ENCODE measurements at places on chromosomes 1 and 21.

DNA sequence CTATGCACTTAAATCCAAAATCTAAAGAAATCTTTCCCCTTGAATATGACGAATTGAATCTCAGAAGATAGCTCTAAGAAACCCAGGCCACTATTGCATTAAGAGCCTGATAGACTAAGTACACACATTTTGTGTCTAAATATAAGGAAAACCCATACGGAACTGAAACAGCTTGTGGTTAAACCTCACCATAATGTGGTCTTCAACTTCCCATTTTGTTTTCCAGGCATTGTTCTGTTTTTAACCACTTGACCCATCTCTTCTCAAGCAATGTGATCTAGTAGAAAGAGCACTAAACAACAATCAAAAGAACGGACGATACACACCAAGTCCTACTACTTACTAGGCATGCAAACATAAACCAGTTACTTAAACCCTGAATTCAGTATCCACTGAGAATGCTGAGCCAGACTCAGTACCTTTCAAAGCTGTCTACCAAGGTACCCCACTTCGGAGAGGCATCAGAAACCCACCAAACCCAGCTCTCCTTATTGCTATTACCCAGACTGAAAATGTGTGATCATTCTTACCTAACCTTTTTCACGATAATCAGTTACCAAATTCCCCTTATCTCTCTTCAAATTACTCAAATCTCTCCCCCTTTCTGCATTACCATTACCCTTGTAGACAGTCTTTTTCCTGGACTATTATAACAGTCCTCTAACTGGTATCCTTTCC, 12.8 kb downstream of the OTUD7B start:
- DNase-seq: no peak

DNA sequence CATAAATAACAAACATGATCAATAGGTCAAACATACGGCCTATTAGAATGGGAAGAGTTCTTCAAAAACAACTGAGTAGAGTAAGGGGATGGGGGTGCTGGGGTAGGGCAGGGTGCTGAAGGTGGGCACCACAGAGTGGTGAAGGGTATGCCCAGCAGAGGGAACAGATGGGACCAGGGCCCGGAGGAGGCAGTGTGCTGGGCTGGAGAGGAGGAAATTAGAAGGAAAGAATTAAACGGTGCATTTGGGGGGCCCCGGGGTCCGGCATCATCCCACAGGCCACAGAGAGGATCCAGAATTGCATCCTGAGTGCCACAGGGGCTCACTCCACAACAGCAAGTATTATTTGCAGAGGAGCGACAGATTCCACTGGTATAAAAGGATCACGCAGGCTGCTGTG, 94.5 kb downstream of the GLIS1 start:
- DNase-seq: no peak

GRCh38 chr1:13583966-13584791, 547 bp downstream of the PDPN start:
- DNase-seq: peak; percentile 29

DNA sequence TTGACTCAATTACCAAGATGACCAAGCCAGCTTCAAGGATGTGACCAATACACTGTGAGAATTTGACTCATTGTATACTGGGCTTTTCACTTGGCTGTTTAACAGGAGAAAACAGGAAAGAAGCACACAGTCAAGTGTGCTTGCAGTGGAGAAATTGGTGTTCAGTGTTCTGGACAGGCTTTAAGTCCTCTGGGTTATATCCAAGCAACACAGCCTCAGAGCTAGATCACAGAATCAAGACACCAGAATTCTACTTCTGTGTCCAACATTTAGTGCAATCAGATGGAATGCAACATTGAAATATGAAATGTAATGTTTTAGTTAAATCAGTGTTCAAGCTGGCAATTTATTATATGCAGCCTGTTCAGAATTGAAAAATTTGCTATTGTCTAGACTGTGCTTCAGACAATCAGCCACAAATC, 694.4 kb downstream of the LTN1 start:
- DNase-seq: peak; percentile 14

DNA sequence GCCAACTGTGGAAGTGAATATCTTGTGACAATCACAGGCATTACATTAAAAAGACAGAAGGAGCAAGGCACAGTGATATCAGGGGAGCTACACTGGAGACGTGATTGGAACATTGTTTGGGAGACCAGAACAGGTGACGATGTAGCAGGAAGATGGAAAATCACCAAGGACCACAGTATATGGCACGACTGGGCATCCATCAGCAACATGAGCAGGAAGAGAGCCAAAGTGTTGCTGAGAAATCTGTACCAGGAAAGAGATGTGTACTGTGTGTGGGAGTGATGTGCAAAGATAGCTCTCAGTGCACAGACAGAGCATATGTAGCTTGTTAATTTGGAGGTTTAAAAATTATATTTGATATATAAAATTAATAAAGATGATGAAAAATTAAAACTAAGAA, 790.6 kb upstream of the ADGRL2 start:
- no peak for DNase-seq

DNA sequence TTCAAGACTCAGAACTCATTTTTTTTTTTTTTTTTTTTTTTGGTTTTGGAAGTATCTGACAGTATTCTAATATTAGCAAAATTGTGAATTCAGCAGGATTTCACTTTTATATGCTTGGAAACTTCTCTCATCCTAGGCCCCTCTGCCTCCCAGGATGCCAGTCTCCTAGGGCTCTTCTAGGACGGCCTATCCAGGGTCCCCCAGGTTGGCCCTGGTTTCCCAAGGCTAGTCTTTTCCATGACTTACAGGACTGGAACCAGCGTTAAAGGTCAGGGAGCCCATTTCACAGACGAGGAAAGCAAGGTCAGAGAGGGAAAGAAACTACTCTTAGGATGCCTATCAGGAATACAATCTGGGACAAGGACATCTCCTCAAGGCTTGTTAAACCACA, 412.5 kb downstream of the PTPRU start:
- DNase-seq: no peak

DNA sequence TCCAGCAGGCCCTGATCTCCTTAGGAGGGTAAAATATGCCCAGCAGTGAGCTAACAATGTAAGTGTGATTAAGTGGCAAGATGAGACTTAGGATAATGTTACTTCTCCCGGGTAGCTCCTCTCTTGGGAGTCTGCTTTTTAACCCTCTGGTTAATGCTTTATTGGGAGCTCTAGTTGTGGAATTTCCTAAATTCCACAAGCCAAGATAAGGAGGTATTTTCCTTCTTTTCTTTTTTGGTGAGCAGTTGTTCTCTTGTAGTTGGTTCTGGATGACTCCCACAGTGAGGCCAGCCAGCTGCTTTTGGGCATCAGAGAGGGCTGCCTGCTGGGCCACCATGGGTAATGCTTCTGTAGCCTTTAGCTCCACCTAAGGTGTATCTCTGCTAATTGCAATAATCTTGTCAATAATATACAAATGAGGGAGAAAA, 19.3 kb downstream of the C1orf52 start:
- DNase-seq: no peak

DNA sequence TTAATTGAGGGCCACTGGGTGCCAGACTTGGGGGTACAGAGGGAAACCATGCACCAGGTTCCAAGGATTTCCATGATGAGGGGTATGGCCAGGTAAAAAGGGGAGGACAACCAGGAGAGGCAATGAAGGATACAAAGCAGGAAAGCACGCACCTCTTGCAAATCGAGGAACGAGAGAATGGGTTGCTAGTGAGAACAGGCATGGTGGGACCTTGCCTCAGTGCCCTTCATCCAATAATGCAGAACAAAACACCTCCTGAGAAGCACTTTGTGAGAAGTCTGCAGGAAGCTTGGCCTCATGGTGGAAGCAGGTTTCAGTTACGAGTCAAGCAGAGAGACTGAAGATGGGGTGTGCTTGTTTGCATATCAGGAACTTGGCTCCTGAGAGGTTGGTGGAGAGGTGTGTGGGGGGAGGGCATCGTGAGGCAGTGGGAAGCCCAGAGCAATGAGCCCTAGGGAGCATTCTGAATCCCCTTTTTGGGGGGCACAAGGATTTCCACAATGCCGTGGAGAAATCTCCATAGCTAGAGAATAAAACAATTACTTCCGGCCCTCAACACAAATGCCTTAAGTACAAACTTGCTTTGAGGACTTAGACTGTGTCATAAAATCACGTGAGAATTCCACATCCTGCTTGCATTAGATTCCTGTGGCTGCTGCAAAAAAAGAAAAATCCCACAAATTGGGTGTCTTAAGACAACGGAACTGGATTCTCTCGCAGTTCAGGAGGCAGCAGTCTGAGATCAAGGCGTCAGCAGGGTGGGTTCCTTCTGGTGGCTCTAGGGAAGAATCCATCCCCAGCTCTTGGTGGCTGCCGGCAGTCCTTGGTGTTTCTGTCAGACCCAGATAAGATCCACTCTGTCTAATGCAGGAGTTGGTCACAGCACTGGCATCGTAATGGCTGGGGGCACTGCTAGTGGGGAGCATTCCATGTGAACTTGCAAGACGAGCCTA, 54.9 kb upstream of the BACE2 start:
- DNase-seq: peak; percentile 96

Measured in mammary epithelial cell (primary cell).